ENCODE measurements at places on chromosomes 2 and 18. TPM values are rescaled to one million over a fixed set of nuclear protein-coding genes. Genes with fewer than 3 reads are reported as not detected.

Gene DDX1
- total RNA-seq = 166 TPM

Gene DHRS9
- 0.29 TPM for total RNA-seq

Gene RAB27B
- total RNA-seq = 0.27 TPM

Gene MAP3K20
- 32.6 TPM for total RNA-seq

Gene IL36A
- not detected for total RNA-seq

Gene KCNG2
- not detected for total RNA-seq

Gene CABYR
- total RNA-seq = 5.5 TPM

Gene CCNYL1
- total RNA-seq = 67.2 TPM

Gene CAPN14
- total RNA-seq = under 0.01 TPM

Gene G6PC2
- total RNA-seq = not detected

Gene ACMSD
- total RNA-seq = not detected

Gene CNNM4
- total RNA-seq = 6.1 TPM

Gene TDRD15
- total RNA-seq = under 0.01 TPM

Gene PASK
- 9.0 TPM for total RNA-seq

Gene DNAJC5G
- not detected for total RNA-seq

Gene STPG4
- 0.13 TPM for total RNA-seq

Gene DUSP2
- 0.93 TPM for total RNA-seq

Gene FRZB
- not detected for total RNA-seq

Gene KLHL29
- total RNA-seq = 7.7 TPM

Gene AGXT
- not detected for total RNA-seq

Gene KATNAL2
- total RNA-seq = 3.0 TPM

Gene YPEL5
- 45.6 TPM for total RNA-seq

Gene STAM2
- total RNA-seq = 34.8 TPM

Gene GKN2
- not detected for total RNA-seq

Gene LAMA1
- under 0.01 TPM for total RNA-seq

Gene GATA6
- total RNA-seq = 23.8 TPM

Gene CHRNG
- not detected for total RNA-seq

Gene PPP4R3B
- total RNA-seq = 89.0 TPM

Gene RESP18
- not detected for total RNA-seq

Gene SPP2
- not detected for total RNA-seq

Gene ITPRIPL1
- 1.6 TPM for total RNA-seq

Gene TRPM8
- total RNA-seq = not detected

Gene CD207
- not detected for total RNA-seq

Gene TEKT4
- not detected for total RNA-seq

Gene AMER3
- total RNA-seq = not detected

Gene TMEM163
- 1.9 TPM for total RNA-seq

Gene EFHD1
- not detected for total RNA-seq

Gene CPO
- not detected for total RNA-seq

Gene ANTXR1
- 20.6 TPM for total RNA-seq

Gene BCL2
- 2.6 TPM for total RNA-seq

Gene WNT6
- not detected for total RNA-seq

Gene CPS1
- 12.8 TPM for total RNA-seq

Gene MAL
- total RNA-seq = not detected

Gene GALNT14
- 2.4 TPM for total RNA-seq

Gene MAPK4
- total RNA-seq = not detected

Gene VSNL1
- not detected for total RNA-seq

Gene ARID5A
- 8.9 TPM for total RNA-seq

Data from thoracic aorta endothelial cell (primary cell).